ENCODE measurements at places on chromosomes 3 and 15.

DNA sequence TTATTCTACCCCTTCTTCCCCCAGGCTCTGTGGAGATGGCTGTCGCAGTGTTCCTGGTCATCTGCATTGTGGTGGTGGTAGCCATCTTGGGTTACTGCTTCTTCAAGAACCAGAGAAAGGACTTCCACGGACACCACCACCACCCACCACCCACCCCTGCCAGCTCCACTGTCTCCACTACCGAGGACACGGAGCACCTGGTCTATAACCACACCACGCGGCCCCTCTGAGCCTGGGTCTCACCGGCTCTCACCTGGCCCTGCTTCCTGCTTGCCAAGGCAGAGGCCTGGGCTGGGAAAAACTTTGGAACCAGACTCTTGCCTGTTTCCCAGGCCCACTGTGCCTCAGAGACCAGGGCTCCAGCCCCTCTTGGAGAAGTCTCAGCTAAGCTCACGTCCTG, 12.9 kb downstream of the SPINT1 start:
- DNase-seq, result no peak

DNA sequence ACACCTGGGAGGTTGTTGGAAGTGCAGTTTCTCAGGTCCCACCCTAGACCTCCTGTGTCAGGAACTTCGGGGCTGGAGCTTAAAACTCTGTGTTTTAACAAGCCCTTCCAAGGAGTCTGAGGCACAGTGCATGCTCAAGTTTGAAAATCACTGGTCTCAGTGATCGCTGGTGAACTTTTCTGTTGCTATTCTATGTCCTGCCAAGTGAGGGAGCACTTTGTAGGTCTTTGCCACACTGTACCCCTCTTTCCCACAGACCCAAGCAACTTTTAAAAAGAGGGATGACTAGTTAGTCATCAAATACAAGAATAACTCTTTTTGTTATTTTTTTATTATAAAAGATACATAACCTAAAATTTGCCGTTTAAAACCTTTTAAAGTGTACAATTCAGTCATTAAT, 133.7 kb downstream of the AGBL1 start:
- no peak for DNase-seq

DNA sequence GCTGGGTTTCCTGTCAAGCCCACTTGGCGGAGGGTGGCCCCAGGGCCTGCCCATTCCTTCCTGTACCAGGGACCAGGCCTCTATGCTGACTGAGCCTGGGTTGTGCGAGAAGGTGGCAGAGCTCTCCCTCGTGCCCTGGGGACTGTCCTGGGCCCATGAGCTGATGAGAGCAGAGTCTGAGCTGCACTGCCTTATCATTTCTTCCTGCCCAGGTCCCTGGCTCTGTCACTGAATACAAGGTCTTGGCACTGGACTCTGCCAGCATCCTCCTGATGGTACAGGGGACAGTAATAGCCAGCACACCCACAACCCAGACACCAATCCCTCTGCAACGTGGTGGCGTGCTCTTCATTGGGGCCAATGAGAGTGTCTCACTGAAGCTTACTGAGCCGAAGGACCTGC, 7.5 kb downstream of the MPI start:
- no peak for DNase-seq

DNA sequence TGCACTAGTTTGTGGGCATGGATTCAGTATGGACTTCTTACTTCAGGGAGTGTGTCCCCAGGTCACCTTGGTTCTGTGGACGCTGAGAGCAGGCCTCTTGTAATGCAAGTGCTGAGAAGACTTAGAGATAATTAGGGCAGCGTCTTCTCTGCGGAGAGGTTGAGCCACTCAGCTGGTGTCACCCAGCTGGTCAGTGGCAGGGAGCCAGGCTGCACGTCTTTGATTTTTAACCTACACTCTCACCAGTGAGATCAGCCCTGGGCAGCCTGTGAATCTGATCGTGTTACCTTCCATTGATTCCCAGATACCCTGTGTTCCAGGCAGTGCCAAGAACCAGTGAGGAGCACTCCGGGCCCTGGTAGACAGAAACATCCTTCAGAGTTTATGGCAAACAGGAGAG, 92.6 kb downstream of the SLCO3A1 start:
- no peak for DNase-seq

DNA sequence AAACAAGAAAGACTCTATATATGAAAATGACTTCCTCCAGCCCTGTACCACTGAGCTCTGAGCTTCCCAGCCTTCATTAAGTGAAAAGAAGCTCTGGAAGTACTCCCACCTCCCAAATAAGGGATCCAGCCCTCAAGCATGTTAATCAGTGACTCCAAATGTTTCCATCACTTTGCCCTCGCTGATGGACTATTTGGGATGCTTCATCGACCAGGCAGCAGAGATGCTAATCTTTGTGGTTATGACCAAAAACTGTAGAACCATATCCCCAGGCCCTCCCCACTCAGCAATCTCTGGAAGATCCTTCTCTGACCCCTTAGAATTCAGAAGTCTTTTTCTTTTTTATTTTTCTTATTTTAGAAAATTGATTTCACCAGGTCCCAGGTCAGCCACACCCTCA, 2.3 kb upstream of the CTDSPL start:
- DNase-seq, result no peak
